ENCODE measurements at places on chromosomes 7 and 10.
A peak's percentile ranks its signal among the peaks of the same experiment; 100 is the strongest.

GRCh38 chr7:76060842-76061241, 12.9 kb downstream of the MDH2 start:
- H3K36me3 ChIP-seq, result peaks cover 41% of the 10 kb centered on the region
- H3K27me3 ChIP-seq, result no peaks in the 10 kb centered on the region
- H3K27ac ChIP-seq, result no peak overlapping the region

- H3K4me1 ChIP-seq, result no peaks in the 10 kb centered on the region
- no peaks in the 10 kb centered on the region for H3K36me3 ChIP-seq
- peak; percentile 11 for DNase-seq
Measured at GRCh38 chr10:117720931-117721835, 178.6 kb downstream of the EMX2 start.

DNA sequence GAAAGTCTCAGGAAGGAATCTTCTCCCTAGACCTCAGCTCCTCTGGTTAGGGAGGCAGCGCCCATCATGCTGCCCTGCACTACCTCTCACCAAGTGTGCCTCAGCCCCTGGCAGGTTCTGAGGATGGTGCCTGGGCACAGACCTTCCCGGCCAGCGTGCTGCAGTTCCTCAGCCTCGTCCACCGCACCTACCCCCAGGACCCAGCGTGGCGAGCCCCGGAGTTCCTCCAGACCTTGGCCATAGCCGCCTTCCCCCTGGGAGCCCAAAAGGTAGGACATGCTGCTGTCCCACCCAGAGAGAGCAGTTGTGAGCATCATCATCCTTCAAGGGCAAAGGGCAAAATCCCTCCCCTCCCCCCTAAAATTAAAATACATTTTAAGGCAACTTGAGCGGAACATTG, 122.5 kb downstream of the LRRC18 start:
- no peaks in the 10 kb centered on the region for H3K27me3 ChIP-seq
- no peak for DNase-seq
- H3K27ac ChIP-seq, result no peak overlapping the region
- no peaks in the 10 kb centered on the region for H3K4me1 ChIP-seq
- H3K36me3 ChIP-seq, result no peaks in the 10 kb centered on the region

DNA sequence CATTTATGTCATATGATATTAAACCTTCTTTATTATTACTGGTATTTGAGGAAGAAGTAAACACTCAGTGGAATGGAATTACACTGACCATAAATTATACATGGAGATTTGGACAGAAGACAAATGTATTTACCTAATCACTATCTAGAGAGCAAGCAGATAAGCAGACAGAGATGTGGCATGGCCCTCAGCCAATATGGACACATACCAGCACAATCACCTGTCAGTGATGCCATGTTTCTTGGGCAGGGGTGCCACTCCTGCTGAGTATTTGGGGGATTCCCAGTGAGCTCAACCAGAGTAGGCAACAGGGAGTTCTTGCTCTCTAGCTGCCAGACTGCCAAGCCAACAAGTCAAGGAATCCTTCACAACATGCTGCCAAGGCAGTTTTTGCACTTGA, 866.3 kb upstream of the LRRN3 start:
- no peak overlapping the region for H3K27ac ChIP-seq
- no peak overlapping the region for H3K4me3 ChIP-seq
- DNase-seq, result peak; percentile 41

DNA sequence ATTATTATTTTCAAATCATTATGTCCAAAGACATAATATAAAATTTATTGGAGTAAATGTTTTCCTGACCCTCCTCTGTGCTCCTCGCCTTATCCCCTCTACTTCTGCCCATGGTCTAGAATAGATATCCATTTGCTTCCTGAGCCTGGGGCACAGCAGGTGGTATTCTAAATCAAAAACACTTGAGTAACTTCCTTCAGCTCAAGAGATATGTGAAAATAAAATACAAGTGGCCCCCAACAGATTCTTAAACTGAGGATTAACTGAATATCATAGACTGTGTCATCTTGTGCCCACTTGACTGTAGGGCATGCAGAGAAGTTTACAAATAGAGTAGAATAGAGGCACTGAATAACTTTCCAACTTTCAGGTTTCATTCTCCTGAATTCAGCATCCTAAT, 59.1 kb downstream of the HGF start:
- no peaks in the 10 kb centered on the region for H3K36me3 ChIP-seq
- H3K27ac ChIP-seq, result no peak overlapping the region
- DNase-seq, result no peak

DNA sequence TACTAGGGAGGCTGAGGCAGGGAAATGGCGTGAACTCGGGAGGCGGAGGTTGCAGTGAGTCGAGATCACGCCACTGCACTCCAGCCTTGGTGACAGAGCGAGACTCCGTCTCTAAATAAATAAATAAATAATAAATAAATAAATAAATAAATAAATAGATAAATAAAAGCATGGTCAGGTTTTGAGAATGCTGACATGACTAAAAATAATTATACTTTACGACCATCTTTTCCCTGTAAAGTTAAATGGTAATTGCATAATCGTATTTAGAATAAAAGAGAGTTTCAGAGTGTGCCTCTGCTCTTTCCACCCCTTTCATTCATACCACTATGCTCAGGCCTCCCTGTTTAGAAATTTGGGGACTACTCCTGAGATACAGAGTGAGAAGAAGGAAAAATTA, 326.5 kb downstream of the CNTNAP2 start:
- H3K36me3 ChIP-seq, result no peaks in the 10 kb centered on the region
- no peaks in the 10 kb centered on the region for H3K4me1 ChIP-seq
- no peak for DNase-seq
- no peaks in the 10 kb centered on the region for H3K27me3 ChIP-seq
- no peak overlapping the region for H3K4me3 ChIP-seq

GRCh38 chr7:158854681-158855081, 1.7 kb upstream of the DYNC2I1 start:
- DNase-seq, result no peak
- peaks cover 10% of the 10 kb centered on the region for H3K4me1 ChIP-seq
- H3K27me3 ChIP-seq, result no peaks in the 10 kb centered on the region
- H3K4me3 ChIP-seq, result no peak overlapping the region
- no peaks in the 10 kb centered on the region for H3K36me3 ChIP-seq
- no peak overlapping the region for H3K27ac ChIP-seq

- no peaks in the 10 kb centered on the region for H3K36me3 ChIP-seq
- peaks cover 6% of the 10 kb centered on the region for H3K4me1 ChIP-seq
- no peak overlapping the region for H3K4me3 ChIP-seq
- no peak overlapping the region for H3K27ac ChIP-seq
Measured at GRCh38 chr10:88196291-88196690, 332.9 kb downstream of the PTEN start.

DNA sequence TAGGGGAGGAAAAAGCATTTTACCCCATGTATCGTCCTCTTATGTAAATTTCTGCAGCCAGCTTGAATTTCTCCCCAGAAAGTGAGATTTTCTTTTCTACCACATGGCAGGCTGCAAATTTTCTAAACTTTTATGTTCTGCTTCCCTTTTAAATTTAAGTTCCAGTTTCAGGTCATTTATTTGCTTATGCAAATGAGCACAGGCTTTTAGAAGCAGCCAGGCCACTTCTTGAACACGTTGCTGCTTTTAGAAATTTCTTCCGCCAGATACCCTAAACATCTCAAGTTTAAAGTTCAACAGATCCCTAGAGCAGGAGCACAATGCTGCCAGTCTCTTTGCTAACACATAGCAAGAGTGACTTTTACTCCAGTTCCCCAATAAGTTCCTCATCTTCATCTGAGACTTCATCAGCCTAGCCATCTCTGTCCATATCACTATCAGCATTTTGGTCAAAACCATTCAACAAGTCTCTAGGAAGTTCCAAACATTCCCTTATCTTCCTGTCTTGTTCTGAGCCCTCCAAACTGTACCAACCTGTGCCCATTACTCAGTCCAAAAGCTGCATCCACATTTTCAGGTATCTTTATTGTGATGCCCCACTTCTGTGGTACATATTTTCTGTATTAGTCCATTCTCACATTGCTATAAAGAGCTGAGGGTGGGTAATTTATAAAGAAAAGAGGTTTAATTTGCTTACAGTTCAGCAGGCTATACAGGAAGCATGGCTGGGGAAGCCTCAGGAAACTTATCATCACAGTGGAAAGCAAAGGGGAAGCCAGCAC, 16.3 kb downstream of the EZH2 start:
- H3K36me3 ChIP-seq, result no peaks in the 10 kb centered on the region
- no peak overlapping the region for H3K4me3 ChIP-seq
- no peak overlapping the region for H3K27ac ChIP-seq
- DNase-seq, result no peak
- H3K4me1 ChIP-seq, result no peaks in the 10 kb centered on the region

- H3K36me3 ChIP-seq, result no peaks in the 10 kb centered on the region
- H3K4me3 ChIP-seq, result no peak overlapping the region
- H3K4me1 ChIP-seq, result peaks cover 42% of the 10 kb centered on the region
- no peak for DNase-seq
- H3K27ac ChIP-seq, result no peak overlapping the region
- no peaks in the 10 kb centered on the region for H3K27me3 ChIP-seq
Measured at GRCh38 chr7:44117801-44118429, 5.4 kb downstream of the POLD2 start.

DNA sequence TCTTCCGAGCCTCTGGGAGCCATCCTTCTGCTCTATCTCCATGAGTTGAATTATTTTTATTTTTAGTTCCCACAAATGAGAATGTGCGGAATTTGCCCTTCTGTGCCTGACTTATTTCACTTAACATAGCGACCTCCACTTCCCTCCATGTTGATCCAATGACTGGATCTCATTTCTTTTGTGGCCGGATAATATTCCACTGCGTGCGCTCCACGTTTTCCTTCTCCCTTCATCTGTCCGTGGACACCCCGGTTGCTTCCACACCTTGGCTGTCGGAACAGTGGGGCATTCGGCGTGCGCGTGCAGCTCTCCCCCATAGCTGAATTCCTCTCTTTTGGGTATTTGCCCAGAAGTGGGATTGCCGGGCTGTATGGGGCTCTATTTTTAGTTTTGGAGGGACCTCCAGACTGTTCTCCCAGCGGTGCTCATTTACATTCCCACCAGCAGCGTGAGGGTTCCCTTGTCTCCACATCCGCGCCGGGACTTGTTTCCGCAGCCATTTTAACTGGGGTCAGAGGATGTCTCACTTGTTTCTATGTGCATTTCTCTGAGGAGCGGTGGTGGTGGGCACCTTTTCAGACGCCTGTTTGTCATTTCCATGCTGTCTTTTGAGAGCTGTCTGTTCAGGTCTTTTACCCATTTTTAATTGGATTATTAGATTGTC, 51.0 kb upstream of the SUN1 start:
- no peak for DNase-seq
- no peaks in the 10 kb centered on the region for H3K27me3 ChIP-seq
- H3K27ac ChIP-seq, result no peak overlapping the region
- no peak overlapping the region for H3K4me3 ChIP-seq
- no peaks in the 10 kb centered on the region for H3K4me1 ChIP-seq

GRCh38 chr7:151114151-151115090, 28.1 kb downstream of the AGAP3 start:
- peaks cover 52% of the 10 kb centered on the region for H3K4me1 ChIP-seq
- H3K27ac ChIP-seq, result no peak overlapping the region
- no peaks in the 10 kb centered on the region for H3K36me3 ChIP-seq
- DNase-seq, result peak; percentile 41
- H3K27me3 ChIP-seq, result no peaks in the 10 kb centered on the region
- H3K4me3 ChIP-seq, result no peak overlapping the region

GRCh38 chr7:78746301-78746700, 707.2 kb downstream of the MAGI2 start:
- peaks cover 9% of the 10 kb centered on the region for H3K4me1 ChIP-seq
- H3K27ac ChIP-seq, result no peak overlapping the region
- H3K4me3 ChIP-seq, result no peak overlapping the region
- H3K27me3 ChIP-seq, result no peaks in the 10 kb centered on the region
- H3K36me3 ChIP-seq, result no peaks in the 10 kb centered on the region

- H3K4me1 ChIP-seq, result peaks cover 27% of the 10 kb centered on the region
- no peak for DNase-seq
- H3K27me3 ChIP-seq, result no peaks in the 10 kb centered on the region
Measured at GRCh38 chr7:71236230-71237105, 104.5 kb downstream of the GALNT17 start.

DNA sequence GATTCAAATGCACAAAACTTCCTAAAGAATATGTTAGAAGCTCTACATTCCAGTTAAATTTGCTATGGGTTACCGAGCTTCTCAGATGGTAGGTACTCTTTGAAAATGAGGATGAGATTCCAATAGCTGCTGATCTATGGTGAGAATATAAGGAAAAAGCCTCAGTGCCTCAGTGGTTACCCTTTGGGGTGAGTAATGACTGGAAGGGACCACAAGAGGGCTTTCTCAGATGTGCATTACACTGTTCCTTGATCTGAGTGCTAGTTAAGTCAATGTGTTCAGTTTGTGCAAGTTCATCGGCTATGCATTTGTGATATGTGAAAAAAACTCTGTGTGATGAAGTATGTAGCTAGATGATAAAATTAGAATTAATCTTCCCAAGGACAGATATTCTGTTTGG, 3.5 kb downstream of the NRCAM start:
- no peaks in the 10 kb centered on the region for H3K27me3 ChIP-seq
- H3K4me3 ChIP-seq, result no peak overlapping the region
- H3K27ac ChIP-seq, result no peak overlapping the region
- peaks cover 58% of the 10 kb centered on the region for H3K4me1 ChIP-seq

DNA sequence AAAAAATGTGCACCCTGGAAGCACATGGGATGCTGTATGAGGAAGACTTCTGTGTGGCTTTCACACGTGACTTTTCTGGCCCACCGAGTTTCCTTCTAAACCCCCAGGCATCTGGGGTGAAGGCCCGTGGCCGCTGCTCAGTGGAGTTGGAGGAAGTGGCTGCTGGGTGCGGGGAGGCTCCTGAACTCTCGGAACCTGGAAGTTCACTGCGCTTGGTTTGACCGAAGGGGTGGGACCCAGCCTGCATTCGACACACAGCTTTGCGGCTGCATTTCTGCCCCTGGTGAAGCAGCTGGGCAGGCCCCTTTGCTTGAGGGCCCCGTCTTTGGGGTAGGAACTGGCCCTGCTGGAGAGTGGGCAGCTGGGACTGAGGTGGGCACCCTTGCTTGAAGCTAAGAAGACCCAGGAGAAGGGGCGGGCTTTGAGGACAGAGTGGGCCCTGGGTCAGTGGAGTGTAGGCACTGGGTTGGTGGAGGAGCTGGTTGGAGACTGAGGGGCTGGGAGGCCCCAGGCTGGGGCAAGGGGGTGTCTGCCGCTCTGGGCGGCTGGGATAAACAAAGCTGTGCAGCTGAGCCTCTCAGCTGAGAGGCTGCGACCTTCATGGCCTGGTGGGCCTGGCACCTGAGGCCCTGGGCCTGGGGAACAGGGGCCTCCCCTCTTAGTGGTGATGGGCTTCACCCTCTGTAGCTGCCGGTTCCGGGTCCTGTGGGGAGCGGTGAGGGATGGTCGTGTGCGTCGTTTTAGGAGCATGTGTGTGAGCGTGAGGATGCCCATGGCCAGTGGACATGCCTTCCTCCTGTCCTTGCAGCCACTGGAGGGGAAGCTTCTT, 78.0 kb downstream of the INPP5A start:
- no peak overlapping the region for H3K4me3 ChIP-seq
- DNase-seq, result peak; percentile 7
- no peak overlapping the region for H3K27ac ChIP-seq
- H3K4me1 ChIP-seq, result no peaks in the 10 kb centered on the region
- no peaks in the 10 kb centered on the region for H3K27me3 ChIP-seq
- H3K36me3 ChIP-seq, result no peaks in the 10 kb centered on the region

GRCh38 chr10:69813632-69814031, 11.9 kb downstream of the COL13A1 start:
- peaks cover 12% of the 10 kb centered on the region for H3K4me1 ChIP-seq
- no peak overlapping the region for H3K27ac ChIP-seq
- no peak overlapping the region for H3K4me3 ChIP-seq
- H3K36me3 ChIP-seq, result no peaks in the 10 kb centered on the region
- no peaks in the 10 kb centered on the region for H3K27me3 ChIP-seq

- H3K27ac ChIP-seq, result no peak overlapping the region
- H3K4me1 ChIP-seq, result no peaks in the 10 kb centered on the region
- no peak for DNase-seq
- H3K36me3 ChIP-seq, result no peaks in the 10 kb centered on the region
Measured at GRCh38 chr7:81333004-81333403, 414.2 kb upstream of the SEMA3C start.

All from body of pancreas (tissue), 4 donors.